ENCODE measurements at places on chromosomes 1 and 21.

GRCh38 chr1:210536254-210536961 is 207.7 kb downstream of the HHAT start:
- no peak for DNase-seq

GRCh38 chr1:179017383-179018326 is 8.0 kb upstream of the FAM20B start:
- no peak for DNase-seq

DNA sequence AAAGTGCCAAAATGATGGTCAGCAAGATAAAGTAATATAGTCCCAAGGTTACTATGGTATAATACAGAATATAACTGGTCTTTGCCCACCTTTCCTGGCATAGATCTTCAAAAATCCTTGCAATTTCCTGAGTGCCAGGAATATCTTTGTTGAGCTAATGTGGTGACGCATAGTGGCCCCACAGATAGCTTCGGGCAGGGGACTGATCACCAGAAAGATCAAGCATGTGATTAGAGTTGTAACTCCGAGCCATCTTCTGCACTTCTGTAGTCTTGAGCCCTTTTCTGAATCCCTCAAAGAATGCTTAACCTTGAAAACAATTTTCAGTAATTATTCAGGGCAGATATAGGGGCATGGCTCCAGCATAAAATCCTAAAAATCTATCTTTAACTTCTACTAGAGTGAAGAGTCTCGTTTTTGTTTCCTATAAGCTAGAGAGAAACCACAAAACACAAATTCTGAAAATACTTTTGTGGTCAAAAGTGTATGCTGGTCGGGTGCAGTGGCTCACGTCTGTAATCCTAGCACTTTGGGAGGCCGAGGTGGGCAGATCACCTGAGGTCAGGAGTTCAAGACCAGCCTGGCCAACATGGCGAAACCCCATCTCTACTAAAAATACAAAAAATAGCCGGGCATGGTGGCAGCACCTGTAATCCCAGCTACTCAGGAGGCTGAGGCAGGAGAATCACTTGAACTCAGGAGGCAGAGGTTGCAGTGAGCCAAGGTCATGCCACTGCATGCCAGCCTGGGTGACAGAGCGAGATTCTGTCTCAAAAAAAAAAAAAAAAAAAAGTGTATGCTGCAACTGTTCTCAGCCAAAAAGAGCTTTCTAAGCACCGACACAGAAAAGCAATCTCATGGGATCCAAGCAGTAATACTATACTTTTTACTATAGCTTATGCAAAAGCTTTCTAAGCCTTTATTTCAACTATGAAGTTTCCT is 62.8 kb downstream of the NVL start:
- DNase-seq = no peak

- DNase-seq = no peak
Observed at GRCh38 chr1:31539329-31539728, 37.0 kb upstream of the TINAGL1 start.

- DNase-seq = no peak
Observed at GRCh38 chr1:90707363-90707710, 9.8 kb downstream of the BARHL2 start.

DNA sequence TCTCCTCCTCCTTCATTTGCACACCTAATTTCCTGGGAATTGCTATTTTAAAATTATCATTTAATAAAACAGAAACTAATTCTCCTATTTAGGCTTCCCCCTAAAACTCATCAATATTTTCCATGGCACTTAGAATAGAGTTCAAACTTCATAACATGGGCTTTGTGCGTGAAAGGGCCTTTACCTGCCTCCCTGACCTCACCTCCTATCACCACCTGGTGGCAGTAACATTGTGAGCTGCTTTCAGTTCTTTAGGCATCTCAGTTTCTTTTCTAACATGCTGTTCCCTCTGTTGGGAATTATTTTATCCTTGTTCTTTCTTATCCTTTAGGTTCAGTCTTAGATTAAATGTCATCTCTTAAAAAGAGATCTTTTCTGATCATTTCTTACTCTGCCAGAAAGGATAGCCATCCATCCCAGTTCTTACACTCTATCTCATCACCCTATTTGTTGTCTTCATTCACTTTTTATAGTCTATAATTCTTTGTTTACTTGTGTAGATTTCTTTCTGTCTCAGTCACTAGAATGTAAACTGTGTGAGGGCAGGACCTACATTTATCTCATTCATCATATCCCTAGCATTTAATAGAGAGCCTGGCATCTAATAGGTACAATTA is 133.8 kb upstream of the KIAA1614 start:
- no peak for DNase-seq

DNA sequence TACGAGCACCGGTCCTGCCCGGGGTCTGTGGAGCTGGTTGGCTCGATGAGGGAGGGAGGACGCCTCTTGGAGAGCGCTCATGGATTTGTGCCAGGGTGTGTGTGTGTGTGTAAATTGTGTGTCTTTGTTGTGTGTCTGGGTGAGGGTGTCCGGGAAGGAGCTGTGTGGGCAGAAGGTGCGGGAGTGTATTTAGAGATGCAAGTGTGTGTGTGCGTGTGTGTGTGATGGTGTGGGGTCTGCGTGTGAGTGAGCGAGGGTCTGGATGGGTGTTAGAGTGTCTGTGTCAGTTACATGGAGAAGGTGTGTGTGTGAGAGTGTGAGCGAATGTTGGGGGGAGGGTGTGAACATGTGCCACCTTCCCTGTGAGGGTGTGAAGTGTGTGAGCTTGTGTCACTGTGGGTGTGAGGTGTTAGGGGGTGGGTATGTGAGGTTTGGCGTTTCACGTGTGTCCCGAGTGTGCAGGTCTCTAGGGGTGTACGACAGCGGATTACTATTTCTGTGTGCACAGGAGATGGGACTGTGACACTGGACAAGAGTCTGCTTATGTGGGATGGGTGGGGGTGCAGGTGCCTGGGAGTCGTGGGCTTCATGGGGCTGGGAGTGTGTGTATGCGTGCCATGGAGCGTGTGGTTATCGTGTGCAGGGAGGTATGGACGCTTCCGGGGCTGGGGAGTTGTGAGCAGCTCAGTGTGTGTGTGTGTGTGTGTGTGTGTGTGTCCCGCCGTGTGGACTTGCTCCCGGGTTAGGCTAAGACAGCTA is 880 bp downstream of the IGSF21 start:
- DNase-seq = no peak

DNA sequence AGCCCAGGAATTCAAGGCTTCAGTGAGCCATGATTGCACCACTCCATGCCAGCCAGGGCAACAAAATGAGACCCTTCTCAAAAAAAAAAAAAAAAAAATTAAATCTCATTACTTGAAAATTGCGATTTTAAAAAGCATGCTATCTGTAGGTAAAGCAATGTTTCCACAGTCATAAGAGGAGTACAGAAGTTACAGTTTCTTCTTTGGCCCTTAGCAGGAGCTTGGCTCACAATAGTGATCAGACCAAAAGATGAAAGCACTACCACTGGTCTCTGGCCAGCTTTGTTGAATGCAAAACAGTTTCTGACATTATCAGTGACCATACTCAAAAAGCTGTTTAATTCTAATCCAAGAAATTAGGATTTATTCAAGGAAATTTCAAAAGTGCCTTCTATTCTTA is 31.2 kb downstream of the VAV3 start:
- no peak for DNase-seq

DNA sequence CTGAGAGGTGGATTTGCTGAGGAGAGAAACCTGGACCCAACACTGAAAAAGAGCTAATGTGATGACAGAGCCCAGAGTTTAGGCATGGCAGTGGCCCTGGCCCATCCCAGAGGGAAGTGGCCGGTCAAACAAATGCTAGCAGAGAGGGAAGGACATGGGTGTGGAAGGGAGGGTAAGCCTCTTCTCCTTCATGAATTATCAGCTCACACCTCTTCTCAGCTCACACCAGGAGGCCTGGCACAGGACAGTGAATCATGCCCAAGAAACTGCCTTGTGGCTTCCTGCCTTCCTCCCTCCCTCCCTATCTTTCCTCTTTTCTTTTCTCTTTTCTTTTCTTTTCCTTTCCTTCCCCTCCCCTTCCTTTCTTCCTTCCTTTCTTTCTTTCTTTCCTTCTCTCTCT is 1.3 kb upstream of the SPRR3 start:
- DNase-seq = no peak

GRCh38 chr1:26277719-26278118 is 2.2 kb upstream of the SH3BGRL3 start:
- DNase-seq = no peak

- no peak for DNase-seq
Observed at GRCh38 chr1:208131621-208132286, 112.4 kb downstream of the PLXNA2 start.

DNA sequence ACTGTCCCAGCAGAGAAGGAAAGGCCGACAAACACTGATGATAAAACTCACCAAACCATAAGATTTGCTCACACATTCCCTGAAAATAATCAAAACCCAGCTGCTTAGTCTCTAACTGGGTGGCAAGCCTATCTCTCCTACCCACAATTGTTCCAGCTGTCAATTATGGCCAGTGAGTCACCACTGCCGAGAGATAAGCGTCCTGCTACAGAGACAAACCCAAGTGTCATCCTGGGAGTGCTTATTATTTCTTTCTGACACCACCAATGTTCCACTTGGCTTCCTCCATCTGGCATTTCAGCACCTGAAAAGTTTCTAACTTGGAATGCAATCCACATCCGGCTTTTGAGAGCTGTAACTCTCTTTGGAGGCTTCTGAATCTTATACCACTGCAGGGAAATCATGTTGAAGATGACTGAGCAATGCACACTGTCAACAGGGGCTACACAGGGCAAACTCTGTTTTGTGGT is 51.5 kb upstream of the VAV3 start:
- no peak for DNase-seq

GRCh38 chr1:205294175-205294917 is 27.2 kb downstream of the NUAK2 start:
- no peak for DNase-seq
